ENCODE measurements at places on chromosomes 5 and 9.
A peak's percentile ranks its signal among the peaks of the same experiment; 100 is the strongest.

DNA sequence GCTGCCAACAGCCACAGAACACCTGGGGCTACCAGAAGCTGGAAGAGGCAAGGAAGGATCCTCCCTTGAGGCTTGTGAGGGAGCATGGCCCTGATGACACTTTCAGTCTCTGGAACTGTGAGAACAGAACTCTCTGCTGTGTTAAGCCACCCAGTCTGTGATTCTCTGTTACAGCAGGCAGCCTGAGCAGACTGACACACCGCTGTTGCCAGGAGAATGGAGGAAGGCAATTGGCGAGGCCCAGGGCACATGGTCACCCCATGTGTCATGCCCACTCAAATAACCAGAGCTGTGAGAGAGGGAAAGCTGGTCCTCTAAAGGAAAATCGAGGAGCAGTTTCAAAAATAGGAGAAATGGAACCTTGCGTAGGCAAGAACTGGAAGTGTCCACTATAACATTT, 12.0 kb upstream of the KIF4B start:
- no peak for DNase-seq

DNA sequence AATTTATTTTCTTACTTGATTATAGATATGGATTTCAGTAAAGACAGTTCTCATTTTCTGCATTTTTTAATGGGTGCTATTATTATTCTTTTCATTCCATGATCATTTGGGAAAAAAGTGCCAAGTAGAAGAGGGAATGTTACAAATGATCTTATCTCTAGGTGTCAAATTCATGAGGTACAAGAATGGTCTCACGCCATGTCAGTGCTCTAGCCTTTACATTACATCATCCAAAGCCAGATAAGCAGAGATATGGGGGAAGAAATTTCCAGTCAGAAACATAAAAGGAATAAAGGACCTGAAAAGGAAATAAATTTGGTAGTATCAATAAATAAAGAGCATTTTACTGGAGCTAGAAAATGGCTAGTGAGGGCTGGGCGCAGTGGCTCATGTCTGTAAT, 1544.2 kb upstream of the CDH6 start:
- DNase-seq = no peak

- no peak for DNase-seq
Observed at GRCh38 chr9:135050072-135050990, 37.1 kb upstream of the OLFM1 start.

GRCh38 chr5:145984072-145984471, 47.7 kb downstream of the SH3RF2 start:
- DNase-seq = no peak

DNA sequence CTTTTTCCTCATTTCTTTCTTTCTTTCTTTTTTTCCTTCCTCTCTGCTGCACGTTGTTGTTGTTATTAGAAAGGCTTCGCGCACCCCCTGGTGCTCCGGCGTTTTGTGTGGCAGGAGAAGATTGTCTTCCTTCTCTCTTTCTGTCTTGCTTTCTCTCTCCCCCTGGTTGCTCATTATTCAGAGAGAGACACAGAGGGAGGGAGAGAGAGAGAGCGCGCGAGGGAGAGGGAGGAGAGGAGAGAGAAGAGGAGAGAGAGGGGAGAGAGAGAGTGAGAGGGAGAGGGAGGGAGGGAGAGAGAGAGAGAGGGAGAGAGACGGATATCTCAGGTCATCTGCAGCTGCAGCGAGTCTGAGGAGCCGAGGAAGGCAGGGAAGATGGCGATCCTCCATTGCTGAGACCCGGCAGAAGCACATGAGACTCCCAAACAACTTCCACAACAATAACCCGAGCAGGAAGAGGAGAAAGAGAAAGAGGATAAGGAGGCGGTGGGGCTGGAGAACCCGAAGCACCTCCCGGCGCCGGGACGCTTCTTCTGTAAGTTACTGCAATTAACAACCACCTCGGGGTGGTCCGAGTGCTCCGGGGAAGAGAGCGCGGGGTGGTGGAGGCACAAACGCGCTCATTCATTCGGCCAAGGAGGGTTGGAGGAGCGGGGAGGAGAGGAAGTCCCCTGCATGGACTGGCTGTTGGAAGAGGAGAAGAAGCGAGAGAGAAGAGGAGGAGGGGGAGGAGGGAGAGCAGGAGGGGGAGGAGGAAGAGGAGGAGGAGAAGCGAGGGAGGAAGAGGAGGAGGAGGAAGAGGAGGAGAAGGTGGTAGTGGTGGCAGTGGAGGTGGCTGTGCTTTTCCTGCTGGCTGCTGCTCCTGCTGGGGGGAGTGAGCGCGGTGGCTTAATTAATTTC, at the start of gene ZNF462:
Gene ZNF462, plus strand, starts transcription at position 346 of the 900 bp plus-strand sequence. CDS start 60,218 bp downstream, outside the sequence.
- peak; percentile 78 for DNase-seq

DNA sequence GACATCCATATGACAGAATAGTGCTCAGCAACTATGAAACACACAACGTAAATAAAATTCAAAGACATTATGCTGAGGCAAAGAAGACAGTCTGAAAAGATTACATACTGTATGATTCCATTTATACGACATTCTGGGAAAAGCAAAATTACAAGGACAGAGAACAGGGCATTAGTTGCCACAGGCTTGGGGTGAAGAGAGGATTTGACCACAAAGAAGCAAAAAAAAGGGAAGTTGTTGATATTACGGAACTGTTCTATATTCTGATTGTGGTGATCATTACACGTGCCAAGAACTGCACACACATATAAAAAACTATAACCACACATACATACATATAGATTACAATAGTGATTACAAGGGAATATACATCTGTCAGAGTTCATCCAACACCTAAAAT, 24.1 kb downstream of the CDK5RAP2 start:
- no peak for DNase-seq

DNA sequence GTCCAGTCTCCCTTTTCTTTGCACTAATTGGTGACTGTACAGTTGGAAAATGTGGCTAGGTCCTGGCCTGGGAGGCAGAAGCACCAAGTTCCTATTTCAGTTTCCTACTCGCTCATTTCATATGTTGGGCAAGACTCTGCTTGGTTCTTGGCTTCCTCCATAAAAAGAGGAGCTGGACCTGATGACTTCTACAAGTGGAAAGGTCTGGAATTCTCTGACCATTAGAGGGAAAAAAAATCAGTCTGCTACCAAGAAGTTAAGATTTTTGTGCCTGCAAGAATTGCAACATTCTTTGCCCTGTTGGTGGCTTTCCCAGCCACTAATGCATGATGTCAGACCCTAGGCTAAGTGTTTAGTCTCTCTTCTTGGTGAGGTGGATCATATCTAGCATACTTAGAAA, 91.5 kb downstream of the WDR41 start:
- no peak for DNase-seq

DNA sequence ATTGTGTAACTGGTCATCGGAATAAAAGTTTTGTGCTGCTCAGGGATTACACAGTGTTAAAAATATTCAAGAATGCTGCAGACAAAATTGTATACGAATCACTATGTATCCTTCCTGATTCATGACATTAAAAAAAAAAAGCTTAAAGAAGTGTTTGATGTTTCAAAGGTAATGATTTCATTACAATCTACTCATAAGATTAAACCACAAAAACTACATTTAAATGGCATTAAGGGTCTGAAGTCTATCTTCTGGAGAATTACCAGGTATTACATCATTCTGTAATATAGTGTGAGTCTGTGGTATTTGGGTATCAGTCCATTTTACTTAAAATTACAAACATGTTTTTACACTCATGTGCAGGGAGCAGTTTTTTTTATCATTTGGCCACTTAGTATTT, 324.4 kb downstream of the NDUFS4 start:
- DNase-seq = no peak

- no peak for DNase-seq
Observed at GRCh38 chr9:130483371-130483971, 38.7 kb downstream of the ASS1 start.

- DNase-seq = no peak
Observed at GRCh38 chr5:14364576-14365472, 216.8 kb upstream of the OTULINL start.

- DNase-seq = no peak
Observed at GRCh38 chr9:133657120-133657661, 21.0 kb downstream of the DBH start.

GRCh38 chr9:84708400-84708799, 38.9 kb downstream of the NTRK2 start:
- DNase-seq = no peak

- no peak for DNase-seq
Observed at GRCh38 chr9:107141967-107142366, 141.1 kb upstream of the RAD23B start.

DNA sequence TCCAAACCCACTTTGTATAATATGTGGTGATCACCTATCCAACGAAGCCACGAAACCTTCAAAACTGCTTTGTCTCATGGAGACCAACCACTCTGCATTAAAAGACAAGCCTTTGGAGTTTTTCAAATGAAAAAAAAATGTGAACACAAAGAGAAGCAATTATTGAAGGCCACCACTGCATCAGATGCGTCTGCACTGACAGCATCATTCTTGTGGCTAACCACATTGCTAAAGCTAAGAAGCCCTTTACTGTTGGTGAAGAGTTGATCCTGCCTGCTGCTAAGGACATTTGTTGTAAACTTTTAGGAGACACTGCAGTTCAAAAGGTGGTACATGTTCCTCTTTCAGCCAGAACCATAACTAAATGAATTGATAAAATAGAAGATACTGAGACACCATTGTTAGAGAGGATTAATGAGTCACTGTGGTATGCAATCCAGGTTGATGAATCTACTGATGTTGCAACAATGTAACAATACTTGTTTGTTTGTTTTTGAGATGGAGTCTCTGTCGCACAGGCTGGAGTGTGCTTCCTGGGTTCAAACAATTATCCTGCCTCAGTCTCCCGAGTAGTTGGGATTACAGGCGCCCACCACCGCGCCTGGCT, 45.4 kb downstream of the TAF11L14 start:
- no peak for DNase-seq

DNA sequence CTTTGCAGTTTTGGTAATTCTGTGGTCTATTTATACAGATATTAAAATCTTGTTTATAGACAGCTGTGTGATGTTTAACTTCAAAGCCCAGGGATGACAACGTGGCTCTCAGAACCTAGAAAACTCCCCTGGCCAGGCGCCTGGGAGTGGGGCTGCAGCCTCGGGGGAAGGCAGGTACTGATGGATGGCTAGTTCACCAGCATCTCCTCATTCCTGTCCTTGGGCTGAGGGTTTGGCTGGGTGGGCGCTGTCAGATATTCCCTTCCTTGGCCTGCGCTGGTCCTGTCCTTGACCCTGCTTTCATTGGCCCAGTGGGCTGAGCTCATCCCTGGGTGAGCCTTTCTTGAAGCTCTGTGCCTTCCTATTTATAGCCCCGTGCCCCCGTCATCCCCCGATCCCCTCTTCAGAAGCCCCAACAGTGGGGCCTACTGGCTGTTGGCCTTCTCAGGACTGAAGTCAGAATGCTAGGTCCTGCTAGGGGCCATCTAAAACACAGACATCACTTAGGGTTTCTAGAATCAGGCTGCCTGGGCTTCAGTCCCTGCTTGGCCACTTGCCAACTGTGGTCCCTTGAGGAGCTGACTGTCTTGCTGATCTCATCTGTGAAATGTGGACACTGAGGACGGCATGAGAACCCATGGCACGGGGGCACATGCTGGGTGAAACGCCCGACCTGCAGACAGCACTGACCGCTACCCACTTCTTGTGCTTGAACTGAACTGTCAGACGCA, 20.9 kb downstream of the SH3GLB2 start:
- DNase-seq = peak; percentile 18

DNA sequence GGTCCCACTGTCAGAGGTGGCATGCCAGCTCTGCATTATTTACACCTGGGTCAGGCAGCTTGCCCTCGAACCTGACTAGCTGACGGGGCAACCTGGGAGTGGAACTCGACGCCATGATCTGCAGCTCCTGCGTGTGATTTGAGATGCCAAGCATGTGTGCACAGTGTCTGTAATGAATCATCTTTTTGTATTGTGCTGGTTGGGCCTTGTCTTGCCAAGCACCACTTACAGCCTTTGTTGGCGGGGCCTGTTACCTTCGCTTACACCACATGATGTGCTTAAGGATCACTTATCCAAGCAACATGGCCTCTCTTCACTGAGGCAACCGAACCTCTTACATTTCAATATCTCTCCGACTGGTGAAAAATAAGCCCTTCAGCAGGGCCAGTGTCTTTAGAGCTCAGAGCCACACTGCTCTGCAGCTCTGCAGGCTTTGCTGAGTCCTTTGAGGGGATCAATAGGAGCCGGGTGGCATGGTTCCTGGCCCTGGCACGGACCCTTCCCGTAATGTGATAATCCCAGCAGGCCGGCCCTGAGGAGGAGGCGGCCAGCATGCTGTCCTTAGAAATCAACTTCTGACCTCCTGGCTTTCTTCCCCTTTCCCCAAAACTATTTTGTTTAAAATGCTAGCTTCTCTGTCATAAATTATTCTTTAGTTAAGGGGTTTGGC, 297.7 kb upstream of the CD180 start:
- DNase-seq = peak; percentile 51

DNA sequence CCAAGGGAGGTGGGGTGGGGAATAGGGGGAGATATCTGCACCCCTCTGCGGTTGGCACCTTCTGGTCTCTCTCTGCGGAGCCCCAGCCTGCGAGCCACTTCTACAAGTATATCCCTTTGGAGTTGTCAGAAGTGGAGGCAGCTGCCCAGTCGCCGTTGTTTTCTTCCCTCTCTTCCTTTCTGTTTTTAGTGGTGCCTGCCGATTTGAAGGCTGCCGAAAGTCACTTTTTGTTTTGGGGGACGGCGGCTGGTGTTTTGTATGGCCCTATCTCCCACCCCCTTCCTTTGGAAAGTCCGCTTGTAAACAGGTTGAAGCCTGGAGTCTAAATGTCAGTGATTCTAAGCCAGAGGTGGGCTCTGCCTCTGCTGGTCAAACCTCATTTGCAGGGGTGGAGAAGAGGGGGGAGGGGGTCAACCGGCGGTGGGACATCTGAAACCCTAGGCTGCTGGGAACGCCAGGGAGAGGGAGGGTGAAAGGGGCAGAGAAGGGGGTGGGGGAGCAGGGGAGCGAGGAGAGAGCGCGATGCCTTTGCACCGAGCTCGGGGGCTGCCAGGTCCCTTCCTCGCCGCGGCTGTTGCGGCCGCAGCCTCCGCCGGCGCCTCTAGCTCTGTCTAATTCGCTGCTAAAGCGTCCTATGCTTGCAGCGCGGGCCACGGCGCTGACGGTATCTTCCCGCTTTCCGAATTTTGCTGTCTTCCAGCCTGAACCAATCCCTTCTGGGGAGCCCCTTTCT, at the start of gene FGF10:
Gene FGF10, minus strand, starts transcription at position 331 of the 733 bp plus-strand sequence. CDS start 738 bp downstream, outside the sequence.
- peak; percentile 34 for DNase-seq

DNA sequence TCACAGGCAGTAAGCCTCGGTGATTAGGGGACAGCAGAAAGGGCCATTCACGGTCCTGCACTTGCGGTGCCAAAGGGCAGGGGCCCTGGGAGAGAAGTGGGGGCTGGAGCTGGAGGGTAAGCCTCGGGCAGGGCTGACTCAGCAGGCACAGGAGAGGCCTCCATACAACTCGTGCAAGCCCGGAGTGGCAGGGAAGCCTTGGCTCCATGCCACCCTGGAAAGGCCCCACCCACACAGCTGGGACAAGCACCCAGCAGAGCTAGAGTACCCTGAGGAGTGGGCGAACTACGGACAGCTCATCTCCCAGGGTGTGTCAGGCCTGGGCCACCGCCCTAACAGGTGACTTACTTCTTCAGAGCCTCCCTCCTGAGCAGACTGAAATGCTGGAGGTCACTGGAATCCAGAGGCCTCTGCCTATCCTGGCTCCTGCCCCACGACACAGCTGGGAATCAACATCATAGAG, 5.6 kb upstream of the CAMK2A start:
- no peak for DNase-seq

- no peak for DNase-seq
Observed at GRCh38 chr5:178872302-178872701, 12.5 kb downstream of the ZNF354B start.
